Stimulated activated CD4-positive, alpha-beta T cell treated with anti-CD3 and anti-CD28 coated beads, TNF-alpha, amount 100 ng/mL, for 1 hour (primary cell): ENCODE measurements at places on chromosomes 2 and 18.

GRCh38 chr2:232488721-232489300 is 1.2 kb upstream of the ECEL1 start:
- DNase-seq = no peak

DNA sequence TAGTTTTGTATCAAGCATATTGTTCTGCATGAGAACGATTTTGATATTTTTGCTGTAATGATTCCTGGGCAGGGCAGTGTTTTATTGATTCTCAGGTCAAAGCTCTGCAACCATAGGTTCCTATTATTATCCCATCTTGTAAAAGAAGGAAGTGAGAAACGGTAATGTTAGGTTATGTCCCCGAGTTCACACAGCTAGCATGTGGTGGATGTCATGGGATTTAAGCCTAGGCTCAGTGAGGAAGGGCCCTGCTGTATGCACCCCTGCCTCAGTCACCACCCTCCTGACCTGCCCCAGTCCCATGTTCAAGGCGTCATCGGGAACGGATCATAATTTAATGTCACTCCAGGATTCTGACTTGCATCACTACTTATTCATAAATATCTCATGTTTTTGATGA is 10.7 kb downstream of the ACP1 start:
- no peak for DNase-seq

DNA sequence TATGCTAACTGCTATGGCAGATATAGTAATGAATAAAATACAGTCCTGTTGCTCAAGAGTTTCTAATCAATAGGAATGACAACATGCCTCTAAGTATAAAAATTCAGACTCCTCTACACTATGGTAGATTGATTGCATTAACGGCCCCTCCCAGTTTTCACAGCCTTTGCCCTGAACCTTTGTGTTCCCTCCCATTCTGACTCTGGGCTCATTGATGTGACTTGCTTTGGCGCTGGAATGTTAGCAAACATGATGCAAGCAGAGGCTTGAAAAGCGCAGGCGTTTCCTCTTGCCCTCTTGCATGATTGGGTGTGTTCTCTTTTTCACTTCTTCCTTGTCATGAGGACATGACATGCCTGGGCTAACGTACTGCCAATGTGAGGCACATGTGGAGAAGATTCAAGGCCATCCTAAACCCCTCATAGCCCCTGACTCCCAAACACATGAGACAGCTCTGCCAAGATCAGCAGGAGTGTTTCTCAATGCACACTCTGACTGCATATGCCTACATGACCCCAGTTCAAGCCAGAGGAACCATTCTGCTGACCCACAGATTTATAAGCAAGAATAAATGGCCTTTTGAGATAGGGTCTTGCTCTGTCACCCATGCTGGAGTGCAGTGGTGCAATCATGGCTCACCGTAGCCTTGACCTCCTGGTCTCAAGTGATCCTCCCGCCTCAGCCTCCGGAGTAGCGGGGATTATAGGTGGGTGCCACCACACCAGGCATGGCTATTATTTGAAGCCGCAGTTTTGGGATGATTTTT is 49.7 kb upstream of the CD28 start:
- no peak for DNase-seq

DNA sequence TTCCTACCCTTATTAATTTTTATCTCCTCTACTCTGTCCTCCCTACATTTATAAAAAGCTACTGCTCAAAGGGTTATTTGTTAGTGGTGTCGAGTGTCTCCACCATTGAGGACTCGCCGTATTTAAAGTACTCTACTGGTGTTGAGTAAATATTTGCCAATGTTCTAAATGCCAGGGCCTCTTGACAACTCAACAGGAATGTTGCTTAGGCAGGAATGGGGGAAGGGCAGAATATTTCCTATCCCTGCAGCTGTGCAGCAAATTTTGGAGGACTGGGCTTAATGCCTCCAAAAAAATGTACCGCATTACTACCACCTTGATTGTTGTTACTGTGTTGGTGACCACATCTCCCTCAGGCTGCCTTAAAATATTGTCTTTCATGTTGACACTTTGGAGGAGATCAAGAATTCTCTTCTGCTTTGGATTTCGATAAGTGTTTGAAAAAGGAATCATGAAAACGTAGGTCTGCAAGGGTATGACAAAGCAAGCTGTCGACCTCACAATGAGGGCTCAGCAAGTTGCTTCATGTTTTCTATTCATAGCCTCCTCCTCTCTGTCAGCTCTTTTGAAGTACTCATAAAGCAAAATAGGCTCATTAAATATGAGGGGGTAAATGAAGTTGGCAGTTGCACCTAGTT is 84.3 kb downstream of the EFEMP1 start:
- DNase-seq = no peak

- DNase-seq = no peak
These were observed 77.6 kb downstream of the SMIM21 start for GRCh38 chr18:75349668-75350511.

DNA sequence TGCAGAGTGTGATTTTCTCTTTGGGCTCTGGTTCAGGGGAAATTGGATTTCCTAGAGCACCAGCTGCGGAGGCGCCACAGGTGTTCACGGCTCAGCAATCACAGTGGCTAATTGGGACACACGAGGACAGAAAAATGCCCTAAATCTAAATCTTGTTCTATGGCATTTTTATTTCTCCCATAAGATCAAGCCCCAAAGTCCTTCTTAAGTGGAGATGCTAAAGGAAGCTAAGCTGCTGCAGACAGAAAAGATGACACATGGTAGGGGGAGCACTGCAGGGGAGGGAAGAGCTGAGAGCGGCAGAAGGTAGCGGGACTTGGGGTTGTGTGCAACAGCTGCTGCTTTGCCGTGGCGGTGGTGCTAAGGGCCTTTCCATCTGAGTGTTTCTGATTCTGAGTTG is 280.6 kb downstream of the MYT1L start:
- DNase-seq = no peak

- no peak for DNase-seq
These were observed 44.2 kb upstream of the TAF1B start for GRCh38 chr2:9799011-9799596.

- DNase-seq = no peak
These were observed 1.8 kb upstream of the GBX2 start for GRCh38 chr2:236169741-236170589.

GRCh38 chr2:122083256-122084048 is 328.0 kb downstream of the TSN start:
- DNase-seq = no peak

DNA sequence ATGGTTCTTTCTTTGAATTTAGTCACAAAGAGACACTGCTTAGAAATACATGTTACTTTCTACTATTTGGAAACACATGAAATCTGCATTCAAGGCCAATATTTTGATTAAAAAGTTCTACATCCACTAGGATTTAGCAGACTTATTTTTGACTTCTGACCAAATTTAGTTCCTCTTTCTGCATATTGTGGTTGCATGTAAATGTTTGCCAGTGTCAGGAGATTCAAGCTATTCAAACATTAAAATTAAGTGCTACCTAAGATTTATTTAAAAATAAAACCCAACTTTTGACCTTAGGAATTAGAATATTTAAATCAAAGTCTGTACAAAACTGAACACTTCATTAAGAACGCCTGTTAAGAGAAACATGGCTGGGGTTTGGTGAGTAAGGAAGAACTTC is 891.1 kb downstream of the CPS1 start:
- DNase-seq = no peak

GRCh38 chr18:21071071-21071470 is 40.5 kb downstream of the ROCK1 start:
- DNase-seq = no peak

DNA sequence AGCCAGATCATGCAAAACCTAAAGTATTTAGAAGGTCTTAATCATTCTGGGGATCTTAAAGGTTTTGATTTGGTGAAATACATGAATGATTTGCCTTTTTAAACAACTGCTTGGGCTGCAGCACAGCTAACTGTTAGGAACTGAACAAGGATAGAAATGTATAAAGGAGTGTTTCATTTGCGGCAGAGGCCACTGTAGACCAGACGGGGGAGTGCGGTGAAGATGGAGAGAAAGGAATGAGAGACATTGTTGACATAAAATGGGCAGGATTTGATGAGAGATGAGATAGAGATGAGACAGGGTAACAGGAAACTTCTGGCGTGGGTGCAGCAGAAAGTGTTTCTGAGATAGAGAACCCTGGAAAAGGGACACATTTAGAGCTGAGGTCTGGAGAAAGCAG is 308.1 kb downstream of the TMX3 start:
- DNase-seq = no peak

GRCh38 chr18:58391932-58392323 is 237.0 kb downstream of the ALPK2 start:
- DNase-seq = no peak

DNA sequence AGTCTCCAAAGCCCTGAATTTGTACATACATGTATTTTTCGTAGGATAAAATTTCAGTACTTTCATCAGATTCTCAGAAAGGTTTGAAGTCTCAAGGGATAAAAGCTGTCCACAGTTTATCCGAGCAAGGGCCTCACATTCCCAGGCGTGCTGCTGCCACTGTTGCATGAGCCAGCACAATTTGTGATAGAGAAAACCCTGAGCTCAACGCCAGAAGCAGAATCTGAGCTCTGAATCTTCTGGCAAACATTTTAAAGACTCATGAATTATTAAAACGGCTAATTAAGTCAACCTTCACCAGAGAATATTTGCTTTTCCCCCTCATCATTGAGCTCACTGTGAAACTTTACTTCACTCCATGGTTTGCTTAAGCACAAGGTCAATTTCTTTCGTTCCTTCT is 38.5 kb upstream of the STPG4 start:
- no peak for DNase-seq

DNA sequence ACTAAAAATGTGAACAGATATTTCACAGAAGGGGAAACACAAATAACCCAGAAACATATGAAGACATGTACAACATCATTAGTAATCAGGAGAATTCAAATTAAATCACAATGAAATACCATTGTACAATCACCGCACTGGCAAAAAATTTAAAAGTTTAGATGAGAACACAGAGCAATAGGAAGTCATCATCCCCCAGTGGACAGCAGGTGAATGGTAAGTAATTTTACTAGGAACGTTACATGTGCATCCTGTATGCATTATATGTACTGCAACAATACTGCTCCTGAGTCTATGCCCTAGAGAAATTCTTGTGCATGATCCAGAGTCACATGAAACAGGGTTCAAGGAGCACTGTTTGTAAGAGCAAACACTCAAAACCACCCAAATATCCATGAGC is 713.8 kb downstream of the NRXN1 start:
- DNase-seq = no peak

- no peak for DNase-seq
These were observed 171.5 kb downstream of the LRATD1 start for GRCh38 chr2:14803994-14804393.
